ENCODE measurements at places on chromosomes 6 and 20.

DNA sequence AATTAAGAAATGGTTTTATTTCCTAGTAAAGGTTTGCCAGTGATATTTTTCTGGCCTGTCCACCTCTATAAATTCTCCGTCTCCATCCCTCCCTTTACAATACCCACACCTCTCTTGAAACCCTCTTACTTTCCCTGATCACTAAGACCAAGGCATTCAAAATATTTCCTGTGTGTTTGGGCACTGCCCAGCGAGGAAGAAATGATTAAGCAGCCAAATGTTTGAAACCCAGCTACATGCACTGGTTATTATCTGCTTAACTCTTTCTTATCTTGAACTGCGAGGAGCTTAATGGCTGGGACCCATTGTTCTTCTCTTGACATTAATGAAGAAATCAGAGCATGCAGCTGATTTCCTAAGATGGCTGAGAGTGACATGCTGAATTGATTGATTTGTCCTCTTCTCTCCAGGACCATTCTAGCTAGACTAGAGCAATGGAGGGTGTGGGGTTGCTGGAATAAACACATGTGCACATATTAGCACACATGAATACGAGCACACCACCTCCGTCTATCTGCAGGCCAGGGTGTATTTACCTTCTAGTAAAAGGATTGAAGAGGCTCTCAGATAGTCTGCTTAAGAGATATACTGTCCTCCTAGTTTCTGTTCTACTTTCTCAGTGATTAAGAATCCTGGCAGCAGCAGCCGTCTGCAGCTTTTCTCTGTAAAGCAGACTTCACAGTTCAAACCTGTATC, 46.1 kb upstream of the PRDM1 start:
- DNase-seq, result no peak

DNA sequence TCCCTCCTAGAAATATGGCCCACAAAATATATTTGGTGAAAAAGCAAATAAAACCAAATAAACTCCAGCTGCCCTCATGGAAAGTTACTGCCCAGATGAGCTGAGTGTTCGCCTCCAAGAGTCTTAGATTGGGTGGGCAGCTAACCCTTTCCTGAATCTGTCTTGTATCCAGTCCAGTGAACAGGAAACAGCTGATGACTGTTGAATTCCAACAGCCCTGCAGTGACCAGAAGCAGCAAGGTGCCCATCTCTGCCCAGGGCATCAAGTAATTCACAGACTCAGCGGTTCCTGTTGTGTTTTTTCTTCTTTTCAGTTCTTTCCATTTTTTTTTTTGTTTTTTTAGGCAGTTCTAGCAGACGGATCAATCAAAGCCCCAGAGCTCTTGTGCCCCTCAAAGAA, 199.2 kb downstream of the UBE3D start:
- no peak for DNase-seq

GRCh38 chr6:33667072-33667471, 44.4 kb downstream of the UQCC2 start:
- no peak for DNase-seq

DNA sequence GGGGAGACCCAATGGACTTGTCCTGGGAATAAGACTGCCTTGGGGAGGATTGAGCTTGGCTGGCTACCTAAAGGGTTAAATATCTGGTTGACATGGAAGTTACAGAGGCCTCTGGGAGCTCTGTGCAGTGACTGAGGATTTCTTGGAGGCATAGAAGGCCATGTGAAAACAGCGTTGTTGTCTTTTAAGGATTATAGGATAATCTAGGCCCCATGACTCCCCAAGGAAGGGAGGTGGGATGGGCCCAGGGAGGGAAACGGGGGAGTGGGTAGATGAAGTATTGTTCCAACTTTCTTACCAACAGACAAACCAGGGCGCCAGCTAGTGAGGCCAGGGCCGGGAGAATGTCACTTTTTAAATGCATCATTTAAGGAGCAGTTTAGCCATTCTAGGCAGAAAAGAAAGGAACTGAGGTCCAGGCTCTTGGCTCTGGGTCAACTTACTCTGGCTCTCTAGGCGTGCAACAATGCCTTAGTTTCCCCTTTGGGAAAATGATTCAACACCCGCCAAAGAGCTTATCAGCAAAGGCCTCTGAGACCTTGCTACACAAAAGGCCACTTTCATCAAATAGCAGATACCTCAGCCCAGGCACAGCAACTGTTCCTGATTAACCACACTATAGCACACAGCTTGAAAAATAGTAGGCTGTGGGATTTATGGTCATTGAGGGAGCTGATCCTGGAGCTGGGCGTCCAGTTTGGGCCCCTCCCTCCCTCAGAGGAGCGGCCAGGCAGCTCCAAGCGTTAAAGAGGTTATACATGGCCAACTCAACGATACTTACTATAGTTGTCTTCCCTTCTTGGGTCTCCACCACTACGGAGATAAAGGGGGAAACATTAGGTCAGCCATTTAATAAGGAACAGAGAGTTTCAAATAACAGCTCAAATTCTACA, 7.0 kb downstream of the MRPS18A start:
- DNase-seq, result no peak

GRCh38 chr20:5393218-5393870, 76.6 kb upstream of the PROKR2 start:
- DNase-seq, result peak; percentile 82

GRCh38 chr6:3939964-3940363, 90.8 kb downstream of the FAM50B start:
- DNase-seq, result no peak

DNA sequence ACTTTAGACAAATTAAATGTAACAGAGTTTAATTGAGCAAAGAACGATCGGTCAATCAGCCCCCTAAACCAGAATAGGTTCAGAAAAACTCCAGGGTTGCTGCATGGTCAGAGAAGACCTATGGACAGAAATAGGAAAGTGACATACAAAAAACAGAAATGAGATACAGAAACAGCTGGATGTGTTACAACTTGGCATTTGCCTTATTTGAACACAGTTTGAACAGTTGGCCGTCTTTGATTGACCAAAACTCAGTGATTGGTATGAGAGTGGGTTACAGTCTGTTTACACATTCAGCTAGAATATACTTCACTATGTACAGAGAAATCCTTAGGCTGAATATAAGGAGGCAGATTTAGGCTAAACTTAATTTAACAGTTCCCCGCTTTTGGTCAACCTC, 19.9 kb downstream of the SRSF6 start:
- no peak for DNase-seq

DNA sequence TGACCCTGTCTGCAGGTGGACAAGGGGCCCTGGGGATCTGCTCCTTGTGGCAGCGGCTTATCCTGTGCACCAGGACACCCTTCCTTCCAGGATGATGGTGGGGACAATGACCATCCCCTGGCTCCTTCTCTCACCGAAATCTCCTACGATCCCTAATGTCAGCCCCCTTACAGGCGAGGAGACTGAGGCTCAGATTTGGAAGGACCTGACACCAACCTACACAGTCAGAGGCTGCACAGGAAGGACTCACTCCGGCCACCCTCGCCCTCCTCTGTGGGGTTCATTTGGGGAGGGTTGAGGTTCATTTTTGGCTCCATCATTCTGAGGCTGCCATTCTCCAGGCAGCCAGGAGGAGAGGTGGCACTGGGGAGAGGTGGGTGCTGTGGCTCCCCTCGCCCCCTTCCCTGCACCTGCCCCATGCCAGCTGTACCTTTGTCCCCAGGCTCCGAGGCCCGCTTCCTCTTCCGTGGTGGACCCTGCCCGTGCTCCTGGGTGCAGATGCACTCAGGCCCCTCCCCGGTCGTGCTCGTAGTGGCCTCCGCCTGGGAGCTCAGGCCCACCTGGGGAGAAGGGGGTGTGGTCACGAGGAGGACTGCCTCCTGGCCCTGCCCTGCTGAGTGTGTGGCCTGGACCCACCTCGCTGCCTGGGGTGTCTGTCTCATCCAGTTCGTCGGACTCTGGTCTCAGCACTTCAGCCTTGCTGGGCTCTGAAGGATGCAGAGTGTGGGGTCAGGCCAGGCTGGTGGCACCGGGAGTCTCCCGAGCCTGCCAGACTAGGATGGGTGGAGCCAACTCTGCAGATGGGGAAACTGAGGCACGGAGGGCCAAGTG, 5.3 kb upstream of the CABLES2 start:
- DNase-seq, result no peak

DNA sequence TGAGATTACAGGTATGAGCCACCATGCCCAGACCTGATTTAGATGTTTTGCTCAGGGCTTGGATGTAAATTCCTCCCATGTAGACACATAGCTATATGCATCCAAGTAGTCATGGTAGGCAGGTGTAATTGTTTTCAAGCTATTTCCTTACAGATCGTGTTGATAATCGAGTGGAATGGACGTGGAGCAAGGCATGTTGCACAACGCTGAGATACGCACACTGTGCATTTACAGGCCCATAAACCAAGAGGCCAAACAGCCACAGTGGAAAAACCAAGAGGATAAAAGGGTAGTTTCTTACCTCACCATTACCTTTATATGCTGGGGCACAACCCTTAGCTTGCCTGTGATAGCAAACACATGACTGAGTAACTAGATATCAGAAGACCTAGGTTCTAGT, 51.0 kb upstream of the ADGRF1 start:
- DNase-seq, result no peak

DNA sequence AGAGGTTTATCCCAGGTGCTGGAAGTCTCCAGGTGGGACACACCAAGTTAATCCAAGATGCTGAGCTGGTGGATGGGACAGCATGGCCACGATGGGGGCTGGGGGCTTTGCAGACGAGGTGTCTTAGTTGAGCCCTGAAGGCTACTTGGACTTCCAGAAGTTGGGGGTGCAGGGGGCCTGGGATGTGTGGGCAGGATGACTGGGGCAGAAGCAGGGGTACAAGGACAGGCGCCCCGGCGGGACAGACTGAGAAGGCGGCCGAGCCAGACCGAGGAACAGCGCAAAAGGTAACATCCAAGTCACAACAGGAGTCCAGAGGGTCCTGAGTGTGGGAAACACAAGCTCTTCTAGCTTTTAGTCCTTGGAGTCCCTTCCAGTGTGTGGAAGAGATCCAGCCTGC, 23.8 kb downstream of the RAMACL start:
- DNase-seq, result no peak

- no peak for DNase-seq
These were observed 71.9 kb downstream of the TMEM170B start for GRCh38 chr6:11609324-11610071.

DNA sequence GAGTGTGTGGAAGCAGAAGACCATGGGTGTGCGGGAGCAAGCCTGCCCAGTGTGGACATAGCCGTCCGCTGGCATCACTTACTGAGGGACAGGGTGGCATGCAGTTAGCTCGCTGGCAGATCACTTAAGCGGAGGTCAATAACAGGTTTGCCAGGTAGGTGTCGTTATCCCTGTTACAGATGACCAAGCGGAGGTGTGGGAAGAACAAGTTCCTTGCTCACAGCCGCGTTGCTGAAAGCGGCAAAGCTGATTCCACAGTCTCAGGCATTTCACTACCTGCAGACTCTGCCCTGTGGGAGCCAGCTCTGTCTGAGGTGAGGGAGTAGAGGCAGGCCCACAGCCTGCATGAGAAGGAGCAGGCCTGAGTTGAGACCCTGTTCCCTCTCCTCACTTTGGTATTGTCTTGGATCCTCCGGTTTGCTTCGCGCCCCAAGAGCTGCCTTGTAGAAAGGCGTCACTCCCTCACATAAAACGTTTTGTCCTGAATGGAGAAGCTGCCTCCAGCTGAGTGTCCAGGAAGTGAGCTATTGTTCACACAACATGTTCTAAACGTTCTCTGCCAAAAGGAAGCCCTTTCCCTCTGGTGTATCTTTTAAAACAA, 96.9 kb downstream of the TCP11 start:
- no peak for DNase-seq

GRCh38 chr6:8934318-8934717, 499.0 kb upstream of the SLC35B3 start:
- DNase-seq, result no peak

GRCh38 chr6:98382246-98382645, 452.1 kb upstream of the POU3F2 start:
- no peak for DNase-seq

DNA sequence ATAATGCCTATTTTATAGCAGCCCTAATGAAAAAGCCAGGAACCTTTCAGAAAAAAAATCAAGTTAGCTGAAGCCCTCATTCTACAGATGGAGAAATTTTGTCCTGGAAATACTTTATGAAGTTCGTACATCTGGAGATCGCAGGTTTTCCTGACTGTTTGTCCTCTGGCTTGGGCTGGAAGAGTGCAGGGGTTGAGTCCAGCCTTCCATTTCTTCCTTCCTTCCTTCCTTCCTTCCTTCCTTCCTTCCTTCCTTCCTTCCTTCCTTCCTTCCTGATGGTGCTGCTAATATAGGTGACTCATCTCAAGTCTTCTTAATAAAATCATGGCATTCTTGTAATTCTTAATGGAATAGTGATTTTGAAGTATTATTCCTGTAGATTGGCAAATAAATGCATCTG, 227.4 kb downstream of the CLVS2 start:
- DNase-seq, result no peak

DNA sequence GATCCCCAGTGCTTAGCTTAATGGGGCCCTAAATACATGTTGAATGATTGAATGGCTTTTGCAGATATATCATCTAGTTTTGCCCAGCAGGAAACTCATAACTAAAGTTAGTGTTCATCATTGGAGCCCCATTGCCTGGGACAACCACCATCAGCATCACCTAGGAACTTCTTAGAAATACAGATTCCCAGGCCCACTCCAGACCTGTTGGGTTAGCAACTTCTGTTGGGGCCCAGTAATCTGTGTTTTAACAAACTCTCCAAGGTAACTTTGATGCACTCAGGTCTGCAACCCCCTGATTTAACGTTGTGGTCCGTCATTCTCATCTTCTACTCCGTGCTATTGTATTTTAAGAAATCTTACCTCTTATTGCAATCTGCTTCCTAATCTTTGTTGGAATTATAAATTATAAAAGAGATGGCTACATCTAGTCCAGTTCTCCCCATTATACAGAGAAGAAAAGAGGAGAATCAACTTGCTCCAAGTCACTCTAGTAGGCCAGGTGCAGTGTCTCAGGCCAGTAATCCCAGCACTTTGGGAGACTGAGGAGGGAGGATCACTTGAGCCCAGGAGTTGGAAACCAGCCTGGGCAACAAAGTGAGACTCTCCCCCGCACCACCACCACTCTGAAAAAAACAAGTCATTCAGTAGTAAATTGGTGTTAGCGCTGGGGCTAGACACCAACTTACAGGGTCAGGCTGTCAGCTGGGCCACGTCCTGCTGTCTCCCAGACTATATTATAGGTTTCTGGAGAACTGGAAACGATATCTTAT, 13.7 kb downstream of the FOXP4 start:
- DNase-seq, result no peak

DNA sequence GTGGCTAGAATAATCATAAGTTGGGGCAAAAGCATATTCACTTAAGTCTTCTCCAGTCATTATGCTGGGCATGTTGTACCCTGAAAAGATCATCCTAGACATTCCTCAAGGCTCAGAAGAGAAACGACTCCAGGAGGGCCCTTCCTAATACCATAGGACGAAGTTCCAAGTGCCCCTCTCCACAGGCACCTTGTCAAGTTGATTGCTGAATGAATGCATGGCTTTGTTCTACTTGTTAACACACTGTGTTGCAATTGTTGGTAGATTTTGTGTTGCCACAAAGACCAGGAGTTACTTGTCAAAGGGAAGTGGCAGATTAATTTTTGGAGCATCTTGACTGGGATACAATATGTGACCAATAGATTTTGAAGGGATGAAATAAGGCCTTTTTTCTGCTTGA, 194.3 kb upstream of the SMLR1 start:
- no peak for DNase-seq

GRCh38 chr6:29809249-29809648, 18.4 kb upstream of the HLA-G start:
- no peak for DNase-seq
